ENCODE measurements at places on chromosomes 11 and 22. TPM values are rescaled to one million over a fixed set of nuclear protein-coding genes. Genes with fewer than 3 reads are reported as not detected.

DNA sequence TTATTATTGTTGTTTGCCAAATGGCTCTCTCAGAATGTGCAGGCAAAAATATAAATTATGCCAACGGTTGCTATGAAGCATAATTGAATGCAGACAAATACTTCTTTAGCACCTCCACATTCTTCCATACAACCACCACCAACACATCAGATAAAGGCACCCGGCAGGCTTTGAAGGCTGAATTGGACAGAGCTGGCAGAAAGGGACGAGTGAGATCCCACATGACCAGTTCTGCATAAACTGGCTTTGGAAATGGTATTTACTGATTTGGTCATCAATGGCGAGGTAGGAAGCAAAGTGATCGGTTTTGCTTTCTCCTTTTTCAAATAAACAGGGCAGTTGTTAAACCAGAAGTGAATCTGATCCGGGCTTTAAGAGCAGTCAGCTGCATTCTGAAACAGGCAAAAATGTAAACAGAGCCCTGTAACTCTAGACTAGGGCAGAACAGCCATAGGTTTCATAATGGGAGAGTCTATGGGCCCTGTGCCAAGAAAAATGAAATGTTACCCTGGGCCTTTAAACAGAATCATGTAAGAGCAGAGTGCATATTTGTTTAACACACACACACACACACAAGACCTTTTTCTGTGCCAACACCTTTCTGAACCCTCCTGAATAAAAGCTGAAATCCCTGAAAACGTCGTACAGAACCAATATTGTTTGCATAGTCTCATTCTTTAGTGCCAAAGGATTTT is 97.7 kb downstream of the MPPED2 start:
- no peak overlapping the region for H3K27ac ChIP-seq
- DNase-seq = peak; percentile 72
- no peaks in the 10 kb centered on the region for H3K27me3 ChIP-seq

- H3K27me3 ChIP-seq = no peaks in the 10 kb centered on the region
- DNase-seq = peak; percentile 59
- peak overlapping the region; percentile 99 for H3K27ac ChIP-seq
- H3K4me3 ChIP-seq = peak overlapping the region; percentile 74
- no peaks in the 10 kb centered on the region for H3K4me1 ChIP-seq
Observed at GRCh38 chr11:117097389-117098268, 599 bp downstream of the SIK3 start.

- DNase-seq = no peak
- no peaks in the 10 kb centered on the region for H3K4me1 ChIP-seq
- no peaks in the 10 kb centered on the region for H3K36me3 ChIP-seq
- H3K27me3 ChIP-seq = no peaks in the 10 kb centered on the region
- no peak overlapping the region for H3K27ac ChIP-seq
Observed at GRCh38 chr22:47858773-47859306, 1096.4 kb downstream of the TBC1D22A start.

OLFML1 gene
- 5.5 TPM for total RNA-seq

SCN3B gene
- 0.12 TPM for total RNA-seq

TMEM25 gene
- 25.1 TPM for total RNA-seq

Measured in right lobe of liver (tissue), 6 donors.